A549 treated with ZK216348 at 1 μM for 4 hours (cell line): ENCODE measurements at places on chromosomes 7 and 10. TPM values are rescaled to one million over a fixed set of nuclear protein-coding genes. Genes with fewer than 3 reads are reported as not detected.

Gene C10orf62
- total RNA-seq: 0.15 TPM in 1 of 5 replicates, not detected in the others

Gene XRCC2
- total RNA-seq: 3.0 to 5.9 TPM (median 4.5 TPM) in 5 replicates

Gene TMEM236
- 0.04 to 0.09 TPM (median 0.05 TPM) in 5 replicates for total RNA-seq

Gene CALML3
- not detected in 5 replicates for total RNA-seq

Gene GPR37
- total RNA-seq: 0.45 to 0.89 TPM (median 0.64 TPM) in 5 replicates

Gene DDX50
- 30.4 to 47.6 TPM (median 35.2 TPM) in 5 replicates for total RNA-seq

Gene ZWINT
- total RNA-seq: 86.3 to 111 TPM (median 87.7 TPM) in 5 replicates

Gene FOXI2
- total RNA-seq: not detected in 5 replicates

Gene CALHM1
- not detected in 5 replicates for total RNA-seq

Gene ABCA13
- total RNA-seq: 0.05 to 0.07 TPM in 2 of 5 replicates, not detected in the others
